ENCODE measurements at places on chromosomes 3 and 15. TPM values are rescaled to one million over a fixed set of nuclear protein-coding genes. Genes with fewer than 3 reads are reported as not detected.

GRCh38 chr15:49037546-49037940 lies 8.7 kb downstream of the SECISBP2L start:
- no peak for DNase-seq

DNA sequence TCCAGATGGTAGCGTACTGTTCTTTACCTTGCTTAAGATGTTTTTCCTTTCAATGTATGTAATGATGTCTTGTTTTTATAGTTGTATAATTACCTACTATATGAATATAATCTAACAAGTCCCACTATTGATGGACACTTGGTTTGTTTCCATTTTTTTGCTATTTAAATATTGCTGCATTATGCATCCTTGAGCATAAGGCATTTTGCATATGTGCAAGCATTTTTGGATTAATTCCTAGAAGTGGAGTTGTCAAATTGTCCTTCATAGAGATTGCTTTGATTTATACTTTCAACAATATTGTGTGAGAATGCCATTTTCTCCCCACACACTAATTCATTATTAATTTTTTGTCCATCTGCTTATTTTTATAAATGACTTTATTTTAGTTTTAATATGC lies 17.7 kb downstream of the TOPAZ1 start:
- no peak for DNase-seq

The SPINK8 gene
- not detected for total RNA-seq

DNA sequence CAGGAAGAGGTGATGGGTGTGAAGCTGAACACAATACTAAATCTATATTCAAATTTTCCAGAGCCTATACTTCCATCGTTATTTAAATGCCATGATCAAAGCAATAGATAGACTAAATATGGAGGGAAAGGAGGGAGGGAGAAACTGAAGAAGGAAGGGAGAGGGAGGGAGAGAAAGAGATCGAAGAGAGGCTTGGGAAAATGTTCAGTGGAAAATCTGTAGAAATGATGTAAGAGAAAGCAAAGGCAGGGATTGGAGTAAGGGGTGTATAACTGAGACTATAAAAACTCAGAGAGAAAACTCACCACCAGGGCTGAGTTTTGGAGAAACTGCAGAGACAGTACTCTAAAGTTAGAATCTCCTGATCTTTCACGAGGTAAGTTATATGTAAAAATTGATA lies at the start of gene OSTN:
Gene OSTN, plus strand, starts transcription at position 310 of the 400 bp plus-strand sequence. CDS start 13,292 bp downstream, outside the sequence.
- no peak for DNase-seq

The C3orf85 gene
- not detected for total RNA-seq

DNA sequence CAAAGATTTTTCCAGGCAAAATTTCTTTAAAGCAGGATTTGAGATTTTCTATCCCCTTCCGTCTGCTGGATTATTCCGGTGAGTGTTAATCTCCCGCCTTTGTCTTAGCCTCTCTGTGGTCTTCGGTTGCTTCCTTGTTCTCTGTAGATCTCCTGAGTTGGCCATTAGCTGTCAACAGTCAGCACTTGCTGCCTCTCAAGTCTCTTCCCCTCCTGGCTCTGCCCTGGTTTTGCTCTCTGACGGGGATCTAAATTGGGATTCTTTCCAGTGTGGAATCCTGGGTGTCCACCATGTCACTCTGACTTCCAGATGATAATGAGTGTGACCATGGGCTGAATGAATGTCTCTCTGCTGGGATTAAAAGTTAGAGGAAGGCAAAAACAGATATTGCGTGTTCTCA lies 121.5 kb downstream of the IGF1R start:
- DNase-seq, result no peak

The BNC1 gene
- total RNA-seq, result 2.3 TPM
